Stomach (tissue), 19 donors: ENCODE measurements at places on chromosomes 5 and 9. TPM values are rescaled to one million over a fixed set of nuclear protein-coding genes. Genes with fewer than 3 reads are reported as not detected.

The CKMT2 gene
- polyA plus RNA-seq = 4.6 TPM

The POC5 gene
- 5.2 TPM for polyA plus RNA-seq

The LCP2 gene
- polyA plus RNA-seq = 3.2 TPM

The FBP2 gene
- 17.8 TPM for polyA plus RNA-seq

The IL13 gene
- not detected for polyA plus RNA-seq

The RBM18 gene
- polyA plus RNA-seq = 8.6 TPM

The INSL6 gene
- not detected for polyA plus RNA-seq

The EMB gene
- 5.2 TPM for polyA plus RNA-seq

The GABRG2 gene
- 0.06 TPM for polyA plus RNA-seq

The SYK gene
- 7.2 TPM for polyA plus RNA-seq

The HSD17B3 gene
- polyA plus RNA-seq = 1.1 TPM

The GMCL2 gene
- not detected for polyA plus RNA-seq

The C1QTNF2 gene
- polyA plus RNA-seq = 1.7 TPM

The IL5 gene
- polyA plus RNA-seq = not detected

The CDC20B gene
- polyA plus RNA-seq = not detected

The CBY3 gene
- not detected for polyA plus RNA-seq

The SLC6A7 gene
- polyA plus RNA-seq = not detected

The FUBP3 gene
- polyA plus RNA-seq = 16.7 TPM

The SPATA31D4 gene
- polyA plus RNA-seq = not detected

The ZNG1E gene
- 43.8 TPM for polyA plus RNA-seq

The TERT gene
- polyA plus RNA-seq = 0.19 TPM

The CLIC3 gene
- polyA plus RNA-seq = 4.3 TPM

The CCDC152 gene
- 0.68 TPM for polyA plus RNA-seq

The NR5A1 gene
- polyA plus RNA-seq = not detected

The FOXD4L6 gene
- polyA plus RNA-seq = not detected

The KCNT1 gene
- 0.19 TPM for polyA plus RNA-seq

The CMYA5 gene
- 5.3 TPM for polyA plus RNA-seq

The TMEM174 gene
- not detected for polyA plus RNA-seq

The DPYSL3 gene
- 15.0 TPM for polyA plus RNA-seq

The LEAP2 gene
- 1.4 TPM for polyA plus RNA-seq

The LRRC70 gene
- polyA plus RNA-seq = 2.3 TPM

The ATG10 gene
- polyA plus RNA-seq = 2.4 TPM

The PCDHB2 gene
- polyA plus RNA-seq = 0.61 TPM

The MYMK gene
- polyA plus RNA-seq = not detected

The SPINK1 gene
- 2,029 TPM for polyA plus RNA-seq

The ANKDD1B gene
- polyA plus RNA-seq = 0.85 TPM

The ASTN2 gene
- polyA plus RNA-seq = 2.6 TPM

The MYOZ3 gene
- polyA plus RNA-seq = 0.50 TPM

The DAP gene
- 150 TPM for polyA plus RNA-seq

The GFI1B gene
- not detected for polyA plus RNA-seq

The SV2C gene
- polyA plus RNA-seq = 0.19 TPM

The PTGER4 gene
- polyA plus RNA-seq = 23.4 TPM

The PCDHAC2 gene
- polyA plus RNA-seq = 0.05 TPM

The PTPN3 gene
- polyA plus RNA-seq = 8.0 TPM

The ZDHHC21 gene
- polyA plus RNA-seq = 1.2 TPM
